ENCODE measurements at places on chromosomes 11 and 22.

- no peak for DNase-seq
These were observed 32.1 kb downstream of the GDPD5 start for GRCh38 chr11:75493626-75494025.

DNA sequence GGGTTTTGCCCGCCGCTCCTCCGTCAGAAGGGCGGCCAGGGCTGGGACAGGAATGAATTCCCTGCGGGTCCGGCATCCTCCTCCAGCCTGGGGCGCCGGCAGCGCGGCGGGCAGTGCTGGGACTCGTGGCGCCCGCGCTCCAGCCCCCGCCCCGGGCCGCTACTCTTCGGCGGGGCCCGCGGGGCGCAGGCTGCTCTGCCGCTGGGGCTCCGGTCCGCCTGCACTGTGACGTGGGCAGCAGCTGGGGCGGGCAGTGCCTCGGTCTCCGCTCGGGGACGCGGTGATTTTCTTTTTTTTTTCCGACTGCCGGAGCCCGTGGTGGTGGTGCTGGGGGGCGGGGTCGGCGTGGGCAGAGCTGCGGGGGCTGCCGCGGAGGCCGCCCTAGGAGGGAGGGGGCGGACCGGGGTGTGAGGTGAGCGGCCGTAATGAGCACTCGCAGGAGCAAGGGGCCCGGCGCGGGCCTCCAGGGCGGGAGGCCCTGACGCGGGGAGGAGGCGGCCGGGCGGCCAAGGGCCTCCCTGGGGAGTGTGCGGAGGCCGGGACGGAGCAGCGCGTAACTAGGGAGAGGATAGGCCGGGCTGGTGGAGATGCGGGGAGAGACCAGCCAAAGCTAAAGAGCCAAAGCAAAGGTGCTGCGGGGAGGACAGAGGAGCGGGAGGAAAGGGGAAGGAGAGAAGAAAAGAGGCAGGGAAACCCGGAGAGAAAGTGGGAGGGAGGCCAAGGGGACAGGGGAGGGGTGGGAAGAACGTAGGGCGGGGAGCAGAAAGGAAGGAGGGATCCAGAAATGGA is 73.3 kb upstream of the ZBED5 start:
- DNase-seq = peak; percentile 42

GRCh38 chr11:11045156-11045930 is 187.5 kb upstream of the ZBED5 start:
- no peak for DNase-seq

DNA sequence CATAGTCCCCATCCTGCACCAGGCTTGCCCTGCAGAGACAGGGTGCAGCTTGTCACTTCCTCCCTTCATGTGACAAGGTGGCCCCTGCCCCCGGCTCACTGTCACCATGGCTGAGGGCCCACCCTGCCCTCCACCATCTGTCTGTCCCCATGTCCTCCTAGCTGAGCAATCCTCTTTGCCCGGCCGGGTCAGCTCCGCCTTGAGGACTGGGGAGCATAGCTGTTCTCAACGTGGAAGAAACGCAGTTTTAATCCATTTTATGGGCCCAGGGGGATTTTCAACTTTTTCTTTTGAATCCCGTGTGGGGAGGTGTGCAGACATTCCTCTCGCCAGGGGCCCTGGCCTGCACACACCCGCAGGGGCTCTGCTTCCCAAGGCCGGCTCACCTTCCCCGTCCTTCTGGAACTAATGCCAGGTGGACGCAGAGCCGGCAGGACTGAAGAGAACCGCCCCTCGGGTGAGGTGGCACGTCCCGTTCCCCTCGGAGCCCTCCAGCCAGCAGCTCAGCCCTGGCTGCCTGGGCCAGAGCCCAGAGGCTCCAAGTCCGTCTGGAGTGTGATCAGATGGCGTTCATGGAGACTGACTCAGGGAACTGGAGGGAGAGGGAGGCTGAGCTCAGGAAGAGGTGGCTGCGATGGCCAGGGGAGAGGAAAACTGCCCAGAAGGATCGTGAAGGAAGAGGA is 1108.7 kb downstream of the BRD1 start:
- DNase-seq = no peak

Data from activated B cell treated with CpG ODN at 0.5 μM for 24 hours (primary cell).